ENCODE measurements at places on chromosomes 5 and 9.

GRCh38 chr5:148913985-148914431, 87.6 kb downstream of the ADRB2 start:
- no peak for DNase-seq

DNA sequence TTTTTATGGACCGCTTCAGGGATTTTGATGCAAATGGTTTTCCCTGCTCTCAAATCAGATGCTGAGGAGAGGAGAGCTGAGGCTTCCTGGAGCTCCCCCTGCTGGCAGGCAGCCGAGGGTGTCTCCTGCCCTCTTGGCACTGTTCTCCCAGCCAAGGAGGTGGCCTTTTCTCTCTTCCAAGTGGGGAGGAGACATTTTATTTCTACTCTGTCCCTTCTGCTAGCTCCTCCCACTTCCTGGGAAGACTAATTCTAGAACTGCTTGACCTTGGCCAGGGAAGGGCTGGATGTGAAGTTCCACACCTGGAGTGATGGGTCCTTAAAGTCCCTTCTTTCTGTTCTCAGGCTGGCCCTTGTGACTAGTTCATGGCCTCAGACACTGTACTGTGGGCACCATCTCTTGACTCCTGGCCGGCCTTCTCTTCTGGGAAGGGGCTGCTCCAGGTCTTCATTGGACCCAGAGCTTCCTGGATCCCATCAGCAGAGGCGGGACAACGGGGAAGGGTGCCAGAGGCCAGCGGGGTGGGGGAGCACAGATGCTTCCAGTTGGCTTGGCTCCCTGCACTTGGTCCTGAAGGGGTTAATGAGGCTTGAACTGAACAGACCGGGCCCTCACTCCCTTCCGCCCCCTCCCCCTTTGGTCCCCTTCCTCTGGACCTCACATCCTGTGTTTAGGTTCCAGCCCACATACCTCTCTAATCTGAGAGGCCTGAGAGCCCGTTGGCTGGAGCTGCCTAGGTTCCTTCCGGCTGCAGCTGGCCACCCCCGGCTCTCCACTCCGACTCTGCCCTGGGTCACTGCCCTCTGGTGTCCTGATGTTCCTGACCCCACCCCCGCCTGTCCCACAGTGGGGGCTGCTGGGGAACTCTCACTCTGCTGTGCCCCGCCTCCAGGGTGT, 32.1 kb downstream of the PTPA start:
- peak; percentile 89 for DNase-seq

GRCh38 chr9:125346080-125346732, 84.6 kb downstream of the GAPVD1 start:
- DNase-seq: no peak

GRCh38 chr5:110807169-110807568, 68.4 kb downstream of the SLC25A46 start:
- no peak for DNase-seq

- peak; percentile 80 for DNase-seq
Measured at GRCh38 chr9:33817327-33818166, 587 bp downstream of the UBE2R2 start.

- DNase-seq: no peak
Measured at GRCh38 chr9:37715991-37716505, 37.6 kb upstream of the TRMT10B start.

- no peak for DNase-seq
Measured at GRCh38 chr9:113978725-113979342, 99.3 kb downstream of the AMBP start.

DNA sequence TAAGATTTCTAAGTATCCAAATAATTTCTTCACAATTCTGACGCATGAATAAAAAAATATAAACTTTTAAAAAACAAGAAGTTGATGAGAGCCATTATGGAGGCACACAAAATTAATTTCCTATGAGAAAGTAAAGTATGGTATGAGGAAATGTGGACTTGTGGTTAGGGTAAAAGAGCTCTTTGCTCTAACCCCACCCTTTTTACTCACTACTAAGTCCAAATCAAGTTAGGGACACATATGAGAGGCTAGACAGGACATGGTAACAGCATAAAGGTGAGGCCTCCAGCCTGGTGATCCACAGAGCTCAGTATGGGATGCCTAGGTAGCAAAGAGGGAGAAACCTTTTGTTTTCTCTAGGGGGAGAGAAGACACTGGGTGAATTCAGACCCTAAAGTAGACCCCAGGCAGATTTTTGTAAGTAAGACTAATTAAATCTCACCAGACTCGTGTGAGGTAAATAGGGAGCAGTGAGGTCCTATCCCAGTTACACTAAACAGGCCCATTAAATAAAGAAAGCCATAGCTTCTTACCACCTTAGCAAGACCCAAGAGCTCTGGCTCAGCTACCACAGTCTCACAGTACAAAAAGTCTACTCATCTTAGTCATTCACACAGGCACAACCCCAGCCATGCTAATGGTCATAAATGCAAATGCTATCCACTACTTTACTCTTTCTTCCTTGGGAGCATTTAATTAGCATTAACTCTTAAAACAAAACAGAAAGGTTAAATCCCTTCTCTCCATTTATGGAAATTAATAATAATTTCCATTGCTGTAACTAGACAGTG, 42.6 kb downstream of the MLLT3 start:
- no peak for DNase-seq

DNA sequence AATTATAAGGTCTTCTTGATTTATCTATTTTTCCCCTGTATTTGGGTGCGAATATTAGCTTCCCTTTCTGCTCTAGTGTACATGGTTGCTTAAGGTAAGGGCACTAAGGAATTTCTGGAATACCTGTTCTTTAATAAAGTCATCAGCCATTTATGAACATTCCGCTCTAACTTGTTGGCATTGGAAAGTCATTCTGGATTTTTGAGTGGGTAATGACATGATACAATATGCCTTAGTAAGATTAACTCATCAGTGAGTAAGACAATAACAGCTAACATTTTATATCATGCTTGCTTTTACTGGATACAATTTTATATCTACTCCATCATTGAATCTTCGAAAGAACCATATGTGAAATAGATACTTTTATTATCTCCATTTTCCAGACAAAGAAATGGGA, 196.1 kb downstream of the ARRDC3 start:
- no peak for DNase-seq

GRCh38 chr5:179558932-179559283, 8.6 kb downstream of the RUFY1 start:
- peak; percentile 61 for DNase-seq

DNA sequence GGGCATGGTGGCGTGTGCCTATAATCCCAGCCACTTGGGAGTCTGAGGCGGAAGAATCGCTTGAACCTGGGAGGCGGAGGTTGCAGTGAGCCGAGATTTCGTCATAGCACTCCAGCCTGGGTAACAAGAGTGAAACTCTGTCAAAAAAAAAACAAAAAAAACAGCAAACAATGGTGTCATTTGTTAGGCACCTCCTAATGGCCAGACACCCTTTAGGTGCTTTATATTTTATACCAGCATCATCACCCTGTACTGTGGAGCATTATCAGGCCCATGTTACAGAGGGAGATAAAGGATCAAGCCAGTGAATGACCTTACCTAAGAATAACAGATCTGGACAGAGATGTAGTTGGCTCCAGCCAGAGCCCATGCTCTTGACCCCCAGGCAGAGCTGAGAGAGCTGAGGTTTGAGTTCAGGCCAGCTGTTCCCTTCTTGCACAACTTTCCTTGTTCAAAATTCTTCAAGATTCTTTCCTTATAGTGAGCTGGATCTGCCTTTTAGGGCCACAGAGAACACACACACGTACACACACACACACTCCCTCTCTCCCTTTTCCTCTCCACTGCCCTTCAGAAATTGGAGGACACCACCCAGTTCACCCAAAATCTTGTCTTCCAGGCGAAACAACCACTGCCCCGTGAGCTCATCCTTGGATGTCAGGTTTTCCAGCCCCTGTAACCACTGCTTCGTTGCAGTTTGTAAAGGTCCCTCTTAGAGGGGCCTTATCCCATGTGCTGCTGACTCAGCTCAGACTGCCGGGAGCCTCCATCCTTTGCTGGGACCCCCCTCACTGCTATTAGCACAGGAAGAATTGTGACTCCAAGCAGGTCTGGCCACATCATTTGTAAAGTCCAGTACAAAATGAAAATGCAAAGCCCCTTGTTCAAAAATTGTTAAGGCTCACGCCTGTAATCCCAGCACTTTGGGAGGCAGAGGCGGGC, 10.4 kb upstream of the PTGES start:
- DNase-seq: no peak

- no peak for DNase-seq
Measured at GRCh38 chr9:106072421-106072820, 378.1 kb downstream of the TMEM38B start.

GRCh38 chr5:142353071-142353472, 28.3 kb upstream of the SPRY4 start:
- no peak for DNase-seq

DNA sequence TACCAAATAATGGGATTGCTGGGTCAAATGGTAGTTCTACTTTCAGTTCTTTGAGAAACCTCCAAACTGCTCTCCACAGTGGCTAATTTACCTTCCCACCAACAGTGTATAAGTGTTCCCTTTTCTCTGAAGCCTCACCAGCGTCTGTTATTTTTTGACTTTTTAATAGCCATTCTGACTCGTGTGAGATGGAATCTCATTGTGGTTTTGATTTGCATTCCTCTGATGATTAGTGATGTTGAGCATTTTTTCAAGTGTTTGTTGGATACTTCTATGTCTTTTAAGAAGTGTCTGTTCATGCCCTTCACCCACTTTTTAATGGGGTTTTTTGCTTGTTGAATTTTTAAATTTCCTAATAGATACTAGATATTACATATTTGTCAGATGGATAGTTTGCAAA, 28.4 kb upstream of the SUSD1 start:
- no peak for DNase-seq

- DNase-seq: no peak
Measured at GRCh38 chr5:104942735-104943134, 1380.1 kb upstream of the NUDT12 start.

- DNase-seq: peak; percentile 51
Measured at GRCh38 chr5:958701-959571, 49.7 kb upstream of the NKD2 start.

DNA sequence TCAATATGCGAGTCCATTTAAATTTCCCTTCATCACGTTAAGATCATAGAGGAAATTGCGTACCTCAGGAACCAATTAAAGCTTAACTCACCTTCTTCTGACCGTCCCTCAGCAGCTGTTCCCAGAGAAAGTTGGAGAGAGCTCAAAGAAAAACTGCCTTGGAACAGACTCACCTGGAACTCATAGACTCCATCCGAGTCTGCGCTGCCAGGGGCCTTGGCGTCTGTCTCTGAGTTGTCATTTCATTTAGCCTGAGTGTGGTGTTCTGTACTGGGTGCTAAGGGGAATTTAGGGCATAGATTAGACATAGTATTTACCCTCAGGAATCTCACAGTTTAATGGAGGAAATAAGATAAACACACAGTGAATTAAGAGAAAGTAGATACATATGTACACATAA, 892.7 kb downstream of the TLE1 start:
- no peak for DNase-seq

DNA sequence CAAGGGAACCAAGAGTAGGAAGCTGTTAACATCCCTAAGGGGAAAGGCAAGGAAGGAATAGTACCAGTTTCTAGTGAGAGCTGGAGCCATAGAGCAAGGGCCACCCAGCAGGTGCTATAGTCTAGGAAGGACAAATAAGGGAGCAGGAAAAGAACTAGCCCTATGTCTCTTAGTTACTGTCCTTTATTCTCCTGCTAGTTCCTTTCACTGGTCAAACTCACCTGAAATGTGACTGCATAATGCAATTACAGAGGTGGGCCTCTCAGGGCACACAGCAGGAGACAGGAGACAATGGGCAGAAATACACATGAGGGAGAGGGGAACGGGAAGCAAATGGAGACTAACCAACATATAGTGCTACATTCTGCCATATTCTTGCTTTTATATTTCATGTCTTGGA, 26.7 kb upstream of the FRMPD1 start:
- no peak for DNase-seq

GRCh38 chr5:120362426-120362825, 101.7 kb upstream of the PRR16 start:
- DNase-seq: no peak

DNA sequence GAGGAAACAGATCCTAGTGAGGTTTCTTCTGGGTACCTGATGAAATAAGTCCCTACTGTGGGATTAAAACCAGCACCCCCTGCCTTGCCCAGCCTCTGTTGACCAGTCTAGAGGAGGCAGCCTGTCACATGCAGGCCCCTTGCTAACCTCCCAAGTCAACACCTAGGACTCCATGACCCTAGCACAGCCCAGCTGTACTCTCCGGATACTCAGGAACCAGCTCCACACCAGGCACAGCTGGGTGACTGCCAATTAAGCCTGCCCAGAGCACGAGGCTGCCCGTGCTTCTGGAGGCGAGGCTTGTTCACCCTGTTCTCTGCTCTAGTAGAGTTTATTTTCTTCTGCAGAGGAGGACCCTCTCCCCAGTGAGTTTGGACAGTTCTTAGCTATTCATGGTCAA, 92.5 kb downstream of the SNX24 start:
- no peak for DNase-seq

GRCh38 chr5:171580502-171581265, 161.2 kb downstream of the FGF18 start:
- no peak for DNase-seq

DNA sequence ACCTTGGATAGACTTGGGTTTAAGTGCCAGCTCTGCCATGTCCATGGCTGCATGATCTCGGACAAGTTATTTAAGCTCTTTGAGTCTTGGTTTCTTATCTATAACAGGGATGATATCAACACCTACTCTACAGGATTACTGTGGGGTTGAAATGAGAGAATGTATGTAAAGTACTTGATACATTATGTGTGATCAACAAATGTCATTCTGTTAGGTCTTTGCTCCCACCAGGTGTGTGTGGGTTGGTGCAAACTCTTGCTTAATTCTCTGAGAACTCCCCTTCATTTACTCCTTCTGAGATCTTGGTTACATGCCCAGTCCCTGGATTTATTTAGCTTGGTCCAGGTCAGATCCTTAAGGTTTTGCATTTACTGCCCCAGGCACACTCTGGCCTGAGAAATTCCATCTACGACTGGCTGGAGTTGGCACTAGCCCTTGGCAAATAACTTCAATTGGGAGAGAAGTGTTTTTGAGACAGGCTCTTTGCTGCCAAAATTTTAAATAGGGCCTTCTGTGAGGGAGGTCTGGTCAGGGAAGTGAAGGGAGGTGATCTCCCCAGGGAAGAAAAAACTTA, 63.5 kb upstream of the KLF9 start:
- DNase-seq: no peak

DNA sequence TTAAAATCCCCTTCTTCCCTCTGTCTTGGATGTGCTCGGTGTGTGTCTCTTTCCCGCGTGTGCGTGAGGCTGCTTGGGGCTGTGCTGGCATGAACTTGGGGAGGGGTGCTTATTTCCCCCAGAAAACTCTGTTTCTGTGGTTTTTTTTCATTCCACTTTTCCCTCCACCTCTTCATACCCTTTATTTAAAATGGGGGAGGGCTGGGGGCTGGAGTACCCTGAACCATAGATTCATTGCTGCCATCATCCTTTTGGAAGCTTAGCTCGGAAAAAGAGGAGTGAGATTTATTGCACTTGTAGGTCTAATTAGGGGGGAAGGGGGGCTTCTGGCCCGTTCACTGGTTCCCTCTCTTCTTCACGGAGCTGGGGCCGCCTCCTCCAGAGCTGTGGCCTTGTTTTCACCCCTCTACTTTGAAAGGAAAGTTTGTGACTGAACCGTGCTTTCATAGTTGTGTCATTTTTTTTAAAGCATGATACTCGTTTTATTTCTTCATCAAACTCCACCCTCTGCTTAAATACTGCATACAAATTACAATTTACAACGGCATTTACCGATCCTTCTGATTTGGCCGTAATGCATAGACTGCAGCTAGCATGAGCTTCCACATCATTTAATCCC, 2.9 kb downstream of the NR2F1 start:
- no peak for DNase-seq
